Osteoblast (primary cell): ENCODE measurements at places on chromosomes 3 and 15.

- no peaks in the 10 kb centered on the region for H3K4me1 ChIP-seq
- H3K4me3 ChIP-seq: no peak within 1 kb of the TSS
- H3K36me3 ChIP-seq: no peaks in the 10 kb centered on the region
- peaks cover 78% of the 10 kb centered on the region for H3K27me3 ChIP-seq
- peak; percentile 88 for DNase-seq
Observed at GRCh38 chr15:45129651-45130129, at the start of the genes DUOX1 and DUOXA1. TSS of gene DUOX1 (plus strand) at chr15:45129994. CDS start at chr15:45131967, 1,973 bp downstream. TSS of gene DUOXA1 (minus strand) at chr15:45129879. CDS start at chr15:45123014, 6,865 bp downstream.

DNA sequence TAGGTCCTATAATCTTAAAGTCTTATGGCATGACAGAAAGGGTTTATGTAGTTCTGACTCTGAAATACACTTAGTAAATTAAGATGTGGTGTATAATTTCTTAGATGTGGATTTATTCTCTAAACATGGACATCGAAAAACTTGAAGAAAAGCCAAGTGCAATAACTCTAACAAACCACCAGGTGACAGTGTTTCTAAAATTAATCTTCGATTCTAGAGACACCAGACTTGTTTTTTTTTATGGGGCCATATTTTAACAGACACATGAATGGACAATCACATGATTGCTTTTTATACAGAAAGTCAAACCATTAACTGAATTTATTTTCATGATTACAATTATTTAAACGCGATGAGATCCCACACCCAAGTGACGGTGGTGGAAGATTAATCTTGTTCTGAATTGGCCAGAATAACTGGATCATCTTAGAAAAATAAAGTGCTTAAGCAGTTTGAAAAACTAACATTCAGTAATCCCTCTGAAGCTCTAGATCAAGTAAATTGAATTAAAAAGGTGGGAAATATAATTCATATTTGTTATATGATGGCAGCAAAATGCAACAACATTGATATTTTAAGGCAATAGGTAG, 305.1 kb downstream of the LSAMP start:
- DNase-seq: no peak
- H3K4me3 ChIP-seq: no peak overlapping the region
- no peaks in the 10 kb centered on the region for H3K27me3 ChIP-seq

GRCh38 chr15:67723294-67724024, 101.8 kb upstream of the SKOR1 start:
- no peak overlapping the region for H3K27ac ChIP-seq
- no peak for DNase-seq
- no peak overlapping the region for H3K4me3 ChIP-seq
- H3K4me1 ChIP-seq: no peaks in the 10 kb centered on the region
- H3K27me3 ChIP-seq: no peaks in the 10 kb centered on the region

GRCh38 chr15:91694831-91695210, 158.7 kb upstream of the SLCO3A1 start:
- no peaks in the 10 kb centered on the region for H3K4me1 ChIP-seq
- H3K36me3 ChIP-seq: no peaks in the 10 kb centered on the region
- no peak overlapping the region for H3K27ac ChIP-seq
- peak overlapping the region; percentile 5 for H3K4me3 ChIP-seq
- no peak for DNase-seq

- H3K4me3 ChIP-seq: peak overlapping the region; percentile 57
- DNase-seq: peak; percentile 54
- H3K27me3 ChIP-seq: no peaks in the 10 kb centered on the region
- H3K36me3 ChIP-seq: no peaks in the 10 kb centered on the region
Observed at GRCh38 chr15:85168642-85169173, 187.1 kb downstream of the PDE8A start.

DNA sequence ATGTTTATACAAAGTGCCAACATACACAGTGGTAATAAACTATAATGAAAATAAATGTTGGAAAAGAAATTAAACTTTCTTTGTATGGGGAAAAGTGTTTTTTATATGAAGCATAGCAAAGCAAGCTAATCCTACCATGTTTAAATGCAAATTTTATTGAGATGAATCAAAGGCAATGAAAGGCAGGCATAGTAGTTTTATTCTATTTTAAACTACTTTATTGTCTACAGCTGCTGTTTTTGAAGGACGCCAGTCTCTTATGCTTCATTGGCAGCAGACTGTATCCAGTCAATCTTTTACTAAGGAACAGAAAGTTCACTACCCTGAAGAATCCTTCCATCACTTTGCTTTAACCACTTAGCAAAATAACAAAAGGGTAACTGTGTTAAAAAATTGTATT, 761.0 kb downstream of the ROBO2 start:
- no peaks in the 10 kb centered on the region for H3K36me3 ChIP-seq
- no peaks in the 10 kb centered on the region for H3K27me3 ChIP-seq
- no peak for DNase-seq
- no peak overlapping the region for H3K27ac ChIP-seq
- no peaks in the 10 kb centered on the region for H3K4me1 ChIP-seq
- H3K4me3 ChIP-seq: no peak overlapping the region

GRCh38 chr15:31758126-31758525, 272.2 kb upstream of the CHRNA7 start:
- H3K27ac ChIP-seq: no peak overlapping the region
- no peaks in the 10 kb centered on the region for H3K27me3 ChIP-seq
- no peaks in the 10 kb centered on the region for H3K36me3 ChIP-seq
- no peak for DNase-seq

- DNase-seq: no peak
- H3K4me1 ChIP-seq: peaks cover 14% of the 10 kb centered on the region
- no peaks in the 10 kb centered on the region for H3K36me3 ChIP-seq
- no peak overlapping the region for H3K4me3 ChIP-seq
- H3K27me3 ChIP-seq: no peaks in the 10 kb centered on the region
- H3K27ac ChIP-seq: no peak overlapping the region
Observed at GRCh38 chr15:25932696-25933095, 69.6 kb upstream of the ATP10A start.

- H3K27ac ChIP-seq: no peak overlapping the region
- no peak overlapping the region for H3K4me3 ChIP-seq
- no peaks in the 10 kb centered on the region for H3K36me3 ChIP-seq
- DNase-seq: no peak
- no peaks in the 10 kb centered on the region for H3K4me1 ChIP-seq
Observed at GRCh38 chr15:73295630-73296286, 73.0 kb downstream of the HCN4 start.

- no peaks in the 10 kb centered on the region for H3K36me3 ChIP-seq
- no peaks in the 10 kb centered on the region for H3K4me1 ChIP-seq
- DNase-seq: no peak
- no peak overlapping the region for H3K4me3 ChIP-seq
- H3K27ac ChIP-seq: no peak overlapping the region
Observed at GRCh38 chr3:26715431-26715830, 92.9 kb downstream of the LRRC3B start.

DNA sequence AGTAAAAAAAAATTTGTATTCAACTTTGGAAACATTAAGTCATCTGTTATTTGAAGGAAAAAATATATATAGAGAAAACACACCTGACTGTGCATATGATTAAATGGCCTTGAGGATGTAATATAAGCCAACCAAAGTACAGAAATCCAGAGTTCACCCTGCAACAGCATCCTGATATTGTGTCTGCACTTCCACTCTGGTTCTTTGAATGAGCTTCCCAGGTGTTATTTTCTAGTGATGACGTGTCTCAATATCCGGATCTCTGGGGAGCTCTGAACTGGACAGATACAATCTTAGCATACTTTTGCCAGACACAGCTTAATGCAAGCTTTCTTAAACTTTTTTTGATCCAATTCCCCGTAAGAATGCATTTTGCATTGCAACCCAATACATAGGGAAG, 19.5 kb upstream of the PIK3CB start:
- H3K4me1 ChIP-seq: no peaks in the 10 kb centered on the region
- DNase-seq: no peak
- no peaks in the 10 kb centered on the region for H3K36me3 ChIP-seq
- no peak overlapping the region for H3K4me3 ChIP-seq
- no peak overlapping the region for H3K27ac ChIP-seq

DNA sequence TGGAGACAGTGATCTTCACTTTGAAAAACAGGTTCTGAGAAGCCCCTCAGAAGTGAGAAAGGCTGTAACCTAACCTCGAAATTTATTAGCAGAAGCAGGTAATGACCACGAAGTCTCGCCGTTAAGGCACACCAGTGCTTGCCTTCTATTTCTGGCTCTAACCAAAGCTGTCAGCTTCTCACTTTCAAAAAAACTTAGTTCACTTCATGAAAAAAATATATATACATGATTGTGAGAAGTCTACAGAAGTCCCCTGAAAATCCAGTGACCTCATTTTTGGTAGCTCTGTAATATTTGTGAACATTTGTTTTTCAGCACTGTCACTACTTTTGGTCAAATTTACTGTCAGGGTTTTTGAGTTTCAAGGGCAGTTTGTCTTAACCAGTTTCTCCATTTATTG, 19.1 kb upstream of the AKAP13 start:
- peaks cover 12% of the 10 kb centered on the region for H3K4me1 ChIP-seq
- no peaks in the 10 kb centered on the region for H3K36me3 ChIP-seq
- no peak overlapping the region for H3K4me3 ChIP-seq
- H3K27me3 ChIP-seq: no peaks in the 10 kb centered on the region

- H3K4me3 ChIP-seq: no peak overlapping the region
- DNase-seq: peak; percentile 91
- peaks cover 30% of the 10 kb centered on the region for H3K27me3 ChIP-seq
- no peaks in the 10 kb centered on the region for H3K4me1 ChIP-seq
Observed at GRCh38 chr3:183895296-183895695, 10.6 kb upstream of the PARL start.

- DNase-seq: peak; percentile 37
- H3K4me1 ChIP-seq: no peaks in the 10 kb centered on the region
- no peak overlapping the region for H3K4me3 ChIP-seq
- H3K27me3 ChIP-seq: no peaks in the 10 kb centered on the region
Observed at GRCh38 chr3:127473244-127474024, 117.1 kb downstream of the TPRA1 start.

DNA sequence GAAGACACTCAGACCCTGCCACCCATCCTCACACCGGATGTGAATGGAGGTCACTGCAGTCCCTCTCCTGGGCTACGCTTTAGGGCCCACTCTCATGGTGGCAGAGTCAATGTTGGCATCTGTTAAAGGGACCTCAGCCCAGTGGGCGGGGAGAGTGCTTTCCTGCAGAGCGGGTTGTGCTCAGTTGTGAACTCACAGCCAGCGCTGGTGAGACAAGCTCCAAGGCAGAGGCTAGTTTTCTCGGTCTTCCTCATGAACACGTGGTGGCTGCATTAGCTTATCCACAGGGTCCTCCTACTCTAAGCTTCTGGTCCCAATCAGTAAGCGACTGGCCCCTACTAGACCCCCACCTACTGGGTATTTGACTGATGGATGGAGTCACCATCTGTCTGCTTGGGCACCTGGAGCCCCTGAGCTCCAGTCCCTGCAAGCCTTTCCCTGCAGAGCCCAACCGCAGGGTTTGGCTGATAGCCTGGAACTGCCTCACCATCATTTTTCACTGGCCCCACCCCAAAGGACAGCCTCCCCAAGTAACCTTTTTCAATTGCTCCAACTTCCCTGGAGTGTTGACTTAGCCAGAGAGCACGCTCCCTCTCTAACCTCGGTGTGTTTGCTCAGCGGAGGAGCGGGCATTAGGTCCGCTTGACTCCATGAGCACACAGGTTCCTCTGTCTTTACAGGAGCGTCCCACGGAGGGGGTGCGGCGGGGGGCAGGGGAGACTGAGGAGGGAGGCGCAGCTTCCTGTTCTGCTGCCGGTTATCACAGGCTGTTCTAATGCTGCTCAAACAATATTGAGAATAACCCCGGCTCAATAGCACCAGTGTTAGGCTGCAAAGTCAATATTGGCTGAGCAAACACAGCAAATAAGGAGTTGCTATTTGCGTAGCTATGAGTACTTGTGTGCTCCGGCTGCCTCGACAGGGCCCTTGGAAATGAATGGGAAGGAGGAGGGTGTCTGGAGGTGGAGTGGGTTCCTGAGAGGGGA, 141.7 kb downstream of the RPLP1 start:
- peaks cover 43% of the 10 kb centered on the region for H3K27me3 ChIP-seq
- no peaks in the 10 kb centered on the region for H3K36me3 ChIP-seq
- H3K4me1 ChIP-seq: peaks cover 13% of the 10 kb centered on the region
- peak; percentile 85 for DNase-seq
- no peak overlapping the region for H3K27ac ChIP-seq
- H3K4me3 ChIP-seq: peak overlapping the region; percentile 32

- no peaks in the 10 kb centered on the region for H3K27me3 ChIP-seq
- no peak overlapping the region for H3K4me3 ChIP-seq
- no peaks in the 10 kb centered on the region for H3K36me3 ChIP-seq
- DNase-seq: peak; percentile 15
Observed at GRCh38 chr3:131597816-131598215, 95.0 kb upstream of the MRPL3 start.

DNA sequence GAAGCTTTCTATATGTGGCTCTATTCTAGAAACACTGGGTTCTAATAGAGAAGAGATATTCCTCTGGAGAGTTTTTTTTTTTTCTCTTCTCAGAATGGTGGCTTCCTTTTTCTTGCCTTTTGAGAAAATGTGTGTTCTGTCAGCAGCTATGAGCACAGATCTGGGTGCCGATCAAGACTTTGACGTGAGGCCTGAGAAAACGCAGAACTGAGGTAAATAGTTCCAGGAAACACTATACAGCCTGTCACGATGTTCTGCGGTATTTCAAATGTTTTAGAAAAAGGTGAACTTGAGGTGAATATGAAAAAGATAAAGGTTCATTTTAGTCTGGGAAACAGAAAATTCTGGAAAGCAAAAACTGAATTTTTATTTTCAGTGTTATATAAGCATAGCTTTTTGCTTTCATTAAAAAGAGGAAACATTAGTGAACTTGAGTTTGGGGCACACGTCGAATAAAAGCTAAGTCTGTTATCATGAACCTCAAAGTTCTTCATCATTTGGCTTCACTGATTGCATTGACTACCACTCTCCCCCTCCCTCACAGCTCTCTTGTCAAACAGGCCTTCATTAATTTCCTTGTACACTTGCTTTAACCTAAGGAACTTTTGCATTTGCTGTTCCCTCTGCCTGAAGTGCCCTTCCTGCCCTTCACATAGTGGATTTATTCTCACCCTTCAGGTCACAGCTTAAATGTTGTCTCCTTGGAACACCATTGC, 265.1 kb downstream of the NFKBIZ start:
- no peak for DNase-seq
- H3K4me3 ChIP-seq: no peak overlapping the region
- no peaks in the 10 kb centered on the region for H3K4me1 ChIP-seq
- no peaks in the 10 kb centered on the region for H3K36me3 ChIP-seq
- no peak overlapping the region for H3K27ac ChIP-seq

- H3K27ac ChIP-seq: no peak overlapping the region
- H3K4me3 ChIP-seq: no peak overlapping the region
- H3K4me1 ChIP-seq: no peaks in the 10 kb centered on the region
- no peaks in the 10 kb centered on the region for H3K27me3 ChIP-seq
- H3K36me3 ChIP-seq: no peaks in the 10 kb centered on the region
Observed at GRCh38 chr15:86488046-86488445, 408.4 kb downstream of the AGBL1 start.

DNA sequence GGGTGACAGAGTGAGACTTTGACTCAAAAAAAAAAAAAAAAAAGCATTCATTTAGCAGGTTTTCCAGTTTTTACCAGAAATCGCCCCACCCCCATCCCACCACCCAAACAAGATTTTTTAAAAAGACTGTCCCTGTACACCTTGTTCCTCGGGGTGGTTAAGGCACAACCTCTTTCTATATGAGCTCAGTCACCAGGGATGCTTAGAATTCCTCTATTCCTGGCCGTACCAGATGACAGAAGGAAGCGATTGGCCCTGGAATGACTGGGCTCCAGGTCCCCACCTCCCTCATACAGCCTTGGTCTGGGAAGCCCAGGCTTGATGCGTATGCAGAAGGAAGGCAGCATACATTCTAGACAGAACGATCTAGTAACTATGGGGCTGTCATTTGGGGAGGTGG, 25.6 kb downstream of the IDH2 start:
- H3K27me3 ChIP-seq: no peaks in the 10 kb centered on the region
- DNase-seq: no peak
- no peak overlapping the region for H3K4me3 ChIP-seq
- no peak overlapping the region for H3K27ac ChIP-seq
- peaks cover 35% of the 10 kb centered on the region for H3K36me3 ChIP-seq
